ENCODE measurements at places on chromosomes 4 and X.

- DNase-seq = peak; percentile 14
Measured at GRCh38 chrX:18871161-18871890, 112.6 kb downstream of the PHKA2 start.

DNA sequence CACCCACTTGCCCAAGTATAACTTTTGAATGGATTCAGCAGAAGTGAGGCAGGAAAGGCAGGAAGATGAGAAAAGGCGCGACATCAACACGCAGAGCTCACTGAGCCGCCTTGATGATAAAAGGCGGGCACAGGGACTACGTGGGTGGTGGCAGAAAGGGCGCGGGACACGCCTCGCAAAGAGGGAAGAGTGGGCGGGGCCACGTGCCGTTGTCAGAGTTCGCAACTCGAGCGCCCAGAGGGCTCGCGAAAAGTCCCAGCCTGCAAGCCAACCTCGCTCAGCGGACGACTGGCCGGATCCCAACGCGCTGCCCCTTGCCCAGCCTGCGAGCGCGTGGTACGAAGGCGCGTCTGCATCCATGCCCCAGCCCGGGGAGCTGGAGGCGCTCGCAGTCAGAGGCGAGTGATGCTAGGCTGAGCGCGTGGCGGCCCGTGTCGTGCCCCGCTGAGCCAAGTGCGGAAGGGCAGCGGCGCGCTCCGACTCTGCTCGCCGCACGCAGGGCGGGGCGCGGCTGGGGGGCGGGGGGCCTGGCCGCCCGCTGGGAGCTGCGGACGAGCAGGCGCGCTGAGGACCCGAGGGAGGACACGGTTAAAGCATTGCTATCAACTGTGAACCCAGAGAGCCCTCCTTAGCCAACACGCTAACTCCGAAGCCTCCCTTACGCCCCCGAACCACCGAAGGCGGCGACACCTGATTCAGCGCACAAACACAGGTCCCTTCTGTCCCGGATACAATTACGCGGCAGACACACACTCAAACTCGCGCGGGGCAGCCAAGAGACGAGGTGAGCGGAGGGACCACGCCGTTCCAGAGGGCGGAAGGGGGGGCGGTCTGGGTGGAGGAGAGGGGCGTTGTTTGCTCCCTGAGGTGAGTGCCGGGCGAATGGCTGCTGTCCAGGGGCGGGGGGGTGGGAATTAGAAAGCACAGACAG lies at the start of gene UGT8:
TSS of gene UGT8 (plus strand) at position 617 of the 931 bp plus-strand sequence. CDS start 24,074 bp downstream, outside the sequence.
- DNase-seq = peak; percentile 16

- peak; percentile 76 for DNase-seq
Measured at GRCh38 chr4:102247041-102247440, 98.2 kb downstream of the SLC39A8 start.

GRCh38 chr4:168677063-168677462 lies 180.2 kb downstream of the PALLD start:
- no peak for DNase-seq

GRCh38 chr4:150949342-150949741 lies 65.7 kb downstream of the LRBA start:
- DNase-seq = no peak
